ENCODE measurements at places on chromosomes 4 and X.

DNA sequence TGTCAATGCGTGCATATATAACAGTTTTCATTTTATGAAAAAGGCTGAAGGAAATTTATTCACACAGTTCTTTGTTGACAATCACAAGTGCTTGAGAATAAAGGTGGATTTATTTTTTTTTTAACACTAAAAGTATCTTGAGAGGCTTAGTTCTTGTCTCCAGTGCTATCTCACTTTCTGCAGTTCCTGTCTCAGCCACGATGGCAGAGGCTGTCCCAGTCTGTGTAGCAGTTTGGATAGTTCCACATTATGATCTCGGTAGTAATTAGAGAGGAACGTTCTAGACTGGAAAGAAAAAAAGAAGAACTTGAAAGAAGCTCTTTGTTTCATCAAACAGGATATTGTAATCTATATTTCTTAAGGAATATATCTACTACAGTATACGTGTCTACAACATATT is 229.0 kb downstream of the UGT8 start:
- no peak for DNase-seq

GRCh38 chr4:10077076-10077475 is 39.5 kb downstream of the WDR1 start:
- DNase-seq: peak; percentile 5

- no peak for DNase-seq
Measured at GRCh38 chr4:146202665-146203064, 11.7 kb upstream of the REELD1 start.

- DNase-seq: no peak
Measured at GRCh38 chr4:122948671-122949070, 26.3 kb upstream of the NUDT6 start.

- no peak for DNase-seq
Measured at GRCh38 chrX:110118530-110118929, 115.6 kb downstream of the TMEM164 start.

- DNase-seq: no peak
Measured at GRCh38 chrX:33194876-33195433, 16.4 kb downstream of the DMD start.

DNA sequence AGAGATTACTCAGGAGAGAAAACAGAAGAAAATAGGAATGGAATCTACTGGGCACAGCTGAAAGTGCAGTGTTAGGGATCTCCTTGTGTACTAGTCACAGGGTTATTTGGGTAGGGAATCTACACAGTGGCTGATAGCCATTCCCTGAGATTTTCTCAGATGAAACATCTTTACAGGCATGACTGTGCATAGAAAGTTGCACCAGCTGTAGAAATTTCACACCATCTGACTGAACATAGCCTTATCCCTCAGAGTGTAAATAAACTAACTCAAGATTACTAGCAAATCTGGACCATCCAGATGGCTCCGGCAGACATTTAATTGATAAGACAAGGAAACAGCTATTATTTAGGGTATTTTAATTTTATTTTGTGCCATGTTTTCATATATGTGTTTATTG is 2053.5 kb upstream of the TENM3 start:
- no peak for DNase-seq

- no peak for DNase-seq
Measured at GRCh38 chrX:120235284-120235683, 15.3 kb upstream of the ZBTB33 start.

GRCh38 chrX:153875391-153876111 is 10.4 kb downstream of the L1CAM start:
- DNase-seq: peak; percentile 74

- DNase-seq: no peak
Measured at GRCh38 chrX:67574696-67575095, 30.9 kb downstream of the AR start.

DNA sequence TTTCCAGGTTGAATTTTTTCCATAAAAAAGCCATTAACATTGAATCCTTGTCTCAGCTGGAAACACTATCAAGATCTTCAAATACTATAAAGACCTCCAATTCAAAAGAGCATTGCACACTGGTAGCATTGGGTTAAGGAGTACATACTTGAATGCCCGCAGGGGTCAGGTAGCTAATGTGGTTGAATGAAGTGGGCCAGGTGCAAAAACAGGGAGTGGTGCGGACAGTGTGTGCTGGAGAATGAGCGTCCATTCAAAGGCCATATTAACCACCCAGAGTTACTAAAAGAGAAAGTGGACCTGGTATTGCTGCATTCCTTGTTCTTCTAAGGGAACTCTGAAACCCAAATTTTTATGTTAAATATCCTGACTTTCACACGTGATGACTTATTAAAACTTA is 91.6 kb downstream of the NYX start:
- DNase-seq: no peak

DNA sequence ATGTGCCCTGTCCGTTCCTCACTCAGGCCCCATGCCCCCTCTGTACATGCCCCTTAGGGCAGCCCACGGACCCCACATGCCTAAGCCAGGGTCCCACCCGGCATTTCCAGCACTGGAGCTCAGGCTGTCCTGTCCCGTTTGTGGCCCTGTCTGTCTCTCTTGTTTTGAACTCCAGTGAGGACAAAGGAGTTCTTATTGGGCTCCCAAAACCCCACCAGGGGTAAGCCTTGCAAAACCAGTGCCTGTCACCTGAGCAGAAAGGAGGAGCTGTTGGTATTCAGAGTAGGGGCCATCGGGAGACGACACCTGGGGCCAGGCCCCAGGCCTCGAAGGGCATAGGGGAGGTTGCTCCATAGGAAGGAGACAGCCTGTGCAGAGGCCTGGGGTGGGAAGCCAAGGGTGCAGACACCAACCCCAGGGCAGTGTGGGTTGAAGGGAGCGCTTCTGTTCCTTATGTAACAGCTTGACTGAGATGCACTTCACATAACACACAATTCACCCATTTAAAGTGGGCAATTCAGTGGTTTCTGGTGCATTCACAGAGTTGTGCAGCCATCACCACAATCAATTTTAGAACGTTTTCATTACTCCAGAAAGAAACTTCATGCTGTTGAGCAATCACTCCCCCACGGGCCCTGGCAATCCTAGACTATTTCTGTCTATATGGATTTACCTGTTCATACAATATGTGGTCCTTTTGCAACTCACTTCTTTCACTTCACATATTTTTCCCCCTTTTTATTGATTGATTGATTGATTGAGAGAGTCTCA is 31.7 kb downstream of the MAN2B2 start:
- peak; percentile 50 for DNase-seq

- DNase-seq: no peak
Measured at GRCh38 chr4:124722071-124722470, 9.5 kb upstream of the ANKRD50 start.

DNA sequence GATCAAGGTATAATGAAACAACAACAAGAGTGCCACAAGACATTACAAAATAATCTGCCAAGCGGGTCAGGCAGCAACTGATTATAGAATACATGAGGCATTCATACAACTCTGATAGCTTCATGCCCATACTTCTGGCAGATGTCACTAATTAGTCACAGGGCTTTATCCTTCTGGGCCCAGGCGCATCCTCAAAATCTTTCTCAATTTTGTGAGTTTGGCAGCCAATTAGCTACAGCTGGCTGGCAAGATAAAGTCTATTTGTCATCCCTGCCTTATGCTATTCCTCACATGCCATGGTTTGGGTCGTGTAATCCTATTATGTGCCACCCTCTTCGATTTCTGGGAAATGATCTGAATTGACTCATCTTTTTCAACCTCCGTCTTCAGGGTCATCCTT is 254.3 kb downstream of the PACRGL start:
- no peak for DNase-seq

- no peak for DNase-seq
Measured at GRCh38 chr4:20192736-20193135, 59.0 kb upstream of the SLIT2 start.

GRCh38 chrX:48927736-48928382 is 9.0 kb upstream of the PIM2 start:
- DNase-seq: no peak

- no peak for DNase-seq
Measured at GRCh38 chr4:4417886-4418285, 31.0 kb downstream of the NSG1 start.

DNA sequence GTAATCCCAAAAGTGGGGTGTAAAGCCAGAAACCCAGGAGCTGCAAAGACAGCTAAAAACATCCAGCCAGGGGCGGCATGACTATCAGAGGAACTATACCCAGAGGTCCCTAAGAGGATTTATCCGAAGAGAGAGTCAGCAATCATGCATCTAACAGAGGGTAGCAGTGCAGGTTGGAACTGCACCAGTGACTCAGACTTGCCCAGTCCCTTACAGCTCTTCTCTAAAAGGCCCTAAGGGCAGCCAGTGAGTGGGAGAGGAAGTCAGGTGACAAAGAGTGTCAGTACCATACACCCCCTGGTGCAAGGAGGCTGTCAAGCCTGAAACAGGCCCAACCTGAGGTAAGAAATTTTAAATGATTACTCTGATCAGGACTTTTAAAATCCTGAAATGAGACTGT is 88.1 kb downstream of the CAMK2D start:
- DNase-seq: no peak

DNA sequence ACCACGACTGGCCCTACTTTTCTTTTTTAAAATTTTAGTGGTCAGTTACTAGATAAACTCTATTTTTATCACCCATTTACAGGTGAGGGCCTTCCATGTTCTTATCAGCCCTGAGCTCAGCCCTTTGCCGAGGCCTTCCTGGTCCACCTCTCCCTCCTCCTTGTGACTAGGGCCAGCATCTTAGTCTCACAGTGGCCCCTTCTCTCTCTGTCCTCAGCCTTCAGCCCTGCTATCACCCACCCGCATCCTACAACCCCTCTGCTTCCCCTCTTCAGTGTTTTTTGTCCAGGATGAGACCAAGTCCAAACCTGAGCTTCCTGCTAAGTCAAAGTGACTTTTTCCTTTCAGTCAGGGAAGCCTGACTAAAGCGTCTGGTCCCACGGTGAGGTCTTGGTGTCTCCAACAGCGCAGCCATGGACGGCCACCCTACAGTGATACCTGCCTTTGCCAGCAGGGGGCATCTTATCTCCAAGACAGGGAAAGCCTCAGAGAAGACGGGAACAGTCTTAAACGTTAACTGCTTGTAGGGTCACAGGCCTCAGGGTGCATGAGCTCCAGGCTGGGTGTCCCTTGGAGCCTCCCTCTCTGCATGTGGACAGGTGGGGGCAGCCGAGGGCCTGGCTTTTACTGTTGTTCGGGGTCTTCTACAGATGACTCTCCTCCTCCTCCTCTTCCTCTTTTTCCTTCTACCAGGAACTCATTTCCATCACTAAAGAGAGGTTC is 11.7 kb upstream of the GAGE10 start:
- DNase-seq: peak; percentile 45

DNA sequence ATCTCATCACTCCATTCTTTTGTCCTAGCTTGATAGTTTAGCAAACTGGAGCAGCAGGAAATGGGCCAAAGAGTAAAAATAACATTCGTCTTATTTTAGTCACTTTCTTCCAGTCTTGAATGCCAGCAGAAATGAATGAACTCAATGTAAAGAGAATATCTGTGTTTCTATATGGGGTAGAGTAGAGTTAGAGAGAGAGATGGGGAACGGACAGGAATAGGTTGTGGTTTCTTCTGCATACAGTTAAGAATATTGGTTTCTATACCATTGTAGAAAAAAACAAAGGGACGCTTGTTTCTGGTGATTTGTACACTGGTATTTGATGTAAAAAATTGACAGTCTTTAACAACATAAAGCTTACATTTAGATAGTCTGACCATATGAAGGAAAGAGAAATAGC is 8.9 kb downstream of the GPR174 start:
- no peak for DNase-seq

GRCh38 chrX:125577479-125577878 is 257.8 kb downstream of the TEX13C start:
- no peak for DNase-seq

GRCh38 chr4:77740480-77740879 is 78.7 kb downstream of the CNOT6L start:
- DNase-seq: no peak

- no peak for DNase-seq
Measured at GRCh38 chrX:147981038-147981752, at the start of gene FMR1NB. FMR1NB (plus strand) TSS chrX:147981337; CDS start chrX:147981403, 66 bp downstream.

DNA sequence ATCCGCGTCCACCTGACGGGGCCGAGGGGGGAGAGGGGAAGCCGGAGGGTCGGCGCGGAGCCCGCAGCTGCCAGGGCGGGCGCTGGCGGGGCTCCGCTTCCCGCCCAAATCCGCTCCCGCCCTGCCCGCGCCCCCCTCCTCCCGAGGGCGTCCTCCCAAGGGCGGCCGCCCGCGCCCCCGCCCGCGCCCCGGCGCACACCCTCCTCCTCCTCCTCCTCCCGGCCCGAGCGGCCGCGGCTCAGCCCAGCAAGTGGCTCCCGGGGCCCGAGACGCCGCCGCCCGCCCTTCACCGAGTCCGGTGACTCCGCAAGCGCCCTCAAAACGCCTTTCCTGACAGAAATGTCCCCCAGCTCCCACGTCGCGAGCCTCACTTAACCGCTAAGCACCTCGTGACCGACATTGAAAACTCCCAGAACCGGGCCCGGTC is 487 bp downstream of the HMGB2 start:
- DNase-seq: peak; percentile 57

DNA sequence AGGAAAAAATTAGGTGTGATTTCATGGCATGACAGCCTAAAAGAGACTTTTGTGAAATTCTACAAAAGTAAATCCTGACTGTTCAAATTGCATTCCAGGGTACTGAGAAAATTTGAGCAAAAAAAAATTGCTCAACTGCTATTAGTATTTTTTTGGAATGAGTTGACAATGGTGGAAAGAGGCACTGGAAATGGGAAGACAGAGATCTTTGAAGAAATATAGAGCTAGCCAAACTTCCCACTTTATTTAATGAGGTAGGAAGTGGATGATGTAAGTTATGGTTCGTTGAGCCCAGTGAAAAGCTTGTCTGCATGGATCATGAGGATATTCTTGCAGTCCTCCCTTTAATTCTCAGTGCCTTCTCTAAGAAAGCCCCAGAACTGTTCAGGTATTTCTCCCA is 183.8 kb downstream of the PTTG2 start:
- no peak for DNase-seq

- DNase-seq: peak; percentile 31
Measured at GRCh38 chr4:74934016-74934831, 1.3 kb downstream of the PARM1 start.

DNA sequence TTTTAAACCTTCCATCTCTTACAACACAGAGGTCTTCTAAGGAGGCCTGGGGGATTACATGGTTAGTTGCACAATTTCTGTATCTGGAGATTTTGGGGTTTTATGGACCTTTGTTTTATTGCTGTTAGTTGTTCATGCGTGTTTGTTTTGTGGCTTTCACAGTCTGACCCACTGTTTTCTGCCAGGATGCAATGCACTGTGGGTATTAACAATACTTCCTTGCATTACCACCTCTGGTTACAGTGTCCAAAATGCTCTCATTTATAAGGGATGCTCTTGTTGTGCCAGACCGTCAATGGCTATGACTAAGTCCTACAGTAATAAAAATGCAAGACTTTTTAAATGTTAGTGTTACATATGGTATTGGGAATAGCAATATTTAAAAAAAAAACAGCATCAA is 730.2 kb downstream of the KCTD8 start:
- DNase-seq: no peak

- DNase-seq: no peak
Measured at GRCh38 chr4:154807042-154807630, 26.1 kb downstream of the RBM46 start.

Measured in head of caudate nucleus (tissue), 42 donors.